Stimulated activated CD4-positive, alpha-beta T cell treated with anti-CD3 and anti-CD28 coated beads, Interleukin-12 subunit alpha, Interleukin-12 subunit beta, amount 100 ng/mL, for 48 hours (primary cell): ENCODE measurements at places on chromosomes 5 and 9.
A peak's percentile ranks its signal among the peaks of the same experiment; 100 is the strongest.

- no peak for DNase-seq
Measured at GRCh38 chr5:16740066-16740810, 123.4 kb upstream of the RETREG1 start.

DNA sequence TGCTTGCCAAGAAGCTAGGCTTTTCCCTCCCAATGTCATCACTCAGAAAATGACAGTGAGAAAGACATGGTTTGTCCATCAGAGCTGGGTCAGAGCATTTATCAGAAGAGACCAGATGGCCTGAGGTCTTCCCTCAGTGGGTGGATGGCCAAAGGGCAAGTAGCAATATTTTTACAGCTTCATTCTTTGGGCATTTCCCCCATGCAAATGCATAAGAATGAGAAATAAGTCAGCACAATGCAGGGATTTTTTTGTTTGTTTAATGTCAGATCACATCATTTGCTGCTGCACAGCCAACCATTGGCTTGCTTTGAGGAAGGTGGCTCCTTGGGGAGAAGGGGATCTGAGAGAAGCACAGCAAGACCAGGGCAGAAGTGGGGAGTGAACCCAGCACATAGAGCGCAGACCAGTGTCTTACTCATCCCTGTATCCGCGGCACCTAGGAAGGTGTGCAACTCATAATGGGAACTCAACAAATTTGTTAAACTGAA lies 209.6 kb downstream of the SEMA6A start:
- no peak for DNase-seq

DNA sequence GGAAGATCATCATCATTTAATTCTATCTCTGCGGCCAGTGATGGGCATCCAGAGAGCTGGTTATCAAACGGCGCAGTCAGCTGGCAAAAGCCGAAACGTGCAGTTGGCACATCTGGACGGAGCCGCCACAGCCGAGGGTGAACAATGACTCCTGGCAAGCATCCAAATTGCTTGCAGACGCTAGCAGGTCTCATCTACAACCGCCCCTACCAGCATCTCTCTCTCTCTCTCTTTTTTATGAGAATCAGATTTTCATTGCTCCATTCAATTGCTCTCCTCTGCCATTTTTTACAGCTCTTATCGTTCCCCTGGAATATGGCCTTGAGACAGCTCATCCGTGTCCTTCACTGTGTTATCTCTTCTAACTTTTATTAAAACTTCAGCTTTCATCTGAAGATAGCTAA lies 165.2 kb downstream of the MAPKAP1 start:
- DNase-seq, result no peak

DNA sequence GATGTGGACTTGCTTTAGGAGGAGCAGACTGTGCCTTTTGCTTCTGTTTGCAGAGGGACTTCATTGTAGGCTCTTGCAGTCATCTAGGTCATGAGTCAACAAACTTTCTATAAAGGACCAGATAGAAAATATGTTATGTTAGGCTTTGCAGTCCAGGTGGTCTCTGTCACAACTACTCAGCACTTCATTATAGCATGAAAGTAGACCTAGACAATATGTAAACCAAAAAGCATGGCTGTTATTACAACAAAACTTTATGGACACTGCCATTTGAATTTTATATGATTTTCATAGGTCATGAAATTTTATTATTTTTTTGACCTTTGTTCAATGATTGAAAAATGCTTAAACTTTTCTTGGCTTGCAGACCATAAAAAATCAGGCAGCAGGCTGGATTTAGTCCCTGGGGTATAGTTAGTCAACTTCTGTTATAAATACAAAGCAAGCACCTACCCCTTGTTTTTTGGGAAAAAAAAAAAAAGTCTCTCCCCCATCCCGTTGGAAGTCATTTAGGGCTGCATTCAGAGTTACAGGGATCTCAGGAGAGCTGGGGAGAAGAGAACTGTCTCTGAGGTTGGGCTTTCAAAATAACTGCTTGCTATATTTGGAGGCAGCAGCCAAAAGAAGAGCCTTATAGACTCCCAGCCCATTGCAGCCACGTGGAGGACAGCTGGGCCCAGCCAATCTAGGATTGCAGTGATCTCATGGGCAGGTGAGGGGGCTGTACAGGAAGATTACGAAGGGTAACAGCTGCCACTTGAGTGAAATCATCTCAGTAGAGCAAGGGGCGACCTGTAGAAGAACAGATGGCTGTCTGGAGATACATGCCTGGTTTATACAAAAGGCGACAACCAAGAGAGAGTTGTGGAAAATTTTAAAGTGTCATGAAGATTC lies 136.6 kb upstream of the TNC start:
- DNase-seq, result no peak

- DNase-seq, result no peak
Measured at GRCh38 chr9:70500793-70501192, 86.3 kb upstream of the KLF9 start.

GRCh38 chr9:79660615-79661014 lies 88.8 kb downstream of the TLE4 start:
- DNase-seq, result no peak

- DNase-seq, result no peak
Measured at GRCh38 chr5:109318455-109319108, 91.2 kb downstream of the PJA2 start.

DNA sequence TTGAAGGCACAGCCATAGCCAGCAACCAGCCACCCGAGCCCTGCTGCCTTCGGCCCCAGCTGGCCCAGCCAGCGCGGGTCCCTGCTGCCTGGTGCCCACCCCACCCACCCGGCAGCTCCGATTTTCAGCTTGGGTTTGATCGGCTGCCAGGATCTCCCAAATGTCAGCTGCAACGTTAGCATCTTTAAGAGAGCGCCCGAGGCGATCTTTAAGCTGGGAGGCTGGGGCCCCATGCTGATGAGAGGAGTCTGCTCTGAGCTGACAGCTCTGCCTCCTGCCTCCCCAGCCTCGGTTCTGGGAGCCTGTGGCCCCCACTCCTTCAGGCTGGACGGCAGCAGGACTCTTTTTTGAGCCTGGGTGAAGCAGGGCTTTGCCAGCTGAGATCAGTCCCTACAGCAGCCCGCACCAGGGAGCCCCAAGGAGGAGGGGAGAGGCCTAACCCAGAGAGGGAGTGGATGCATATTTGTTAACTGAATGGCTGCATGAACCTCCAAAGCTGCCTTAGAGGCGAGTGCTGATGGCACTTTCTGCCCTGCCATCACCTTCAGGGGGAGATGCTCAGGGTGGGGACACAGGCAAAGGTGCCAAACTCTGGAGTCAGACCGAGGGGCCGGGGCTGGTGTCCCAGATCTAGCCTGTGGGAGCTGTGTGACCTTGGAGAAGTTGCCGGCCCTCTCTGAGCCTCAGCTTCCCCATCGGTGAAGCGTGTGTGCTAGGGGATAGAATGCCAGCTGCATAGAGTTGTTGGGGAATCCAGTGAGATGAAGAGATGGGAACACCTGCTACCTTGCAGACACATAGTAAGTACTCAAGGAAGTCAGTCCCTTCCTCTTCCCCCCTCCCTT lies 165.5 kb downstream of the C9orf50 start:
- no peak for DNase-seq

DNA sequence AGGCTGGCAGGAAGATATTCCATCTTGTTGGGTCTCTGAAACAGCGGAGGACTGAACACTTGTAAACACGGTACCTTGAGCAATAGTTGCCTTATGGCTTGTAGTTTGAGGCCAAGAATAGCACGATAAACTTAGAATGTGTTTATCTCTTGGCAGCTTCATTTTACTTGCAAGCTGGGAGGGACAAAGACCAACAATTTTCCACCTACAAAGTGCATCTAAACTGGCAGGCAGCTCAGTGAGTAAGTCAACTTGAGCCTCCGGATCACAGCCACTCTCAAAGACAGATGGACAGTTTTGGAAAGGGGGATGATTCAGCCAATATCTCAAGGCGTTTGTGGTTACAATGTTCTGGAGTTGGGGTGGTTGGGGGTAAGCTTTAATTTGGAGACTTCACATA lies 652.6 kb downstream of the CETN3 start:
- DNase-seq, result no peak

DNA sequence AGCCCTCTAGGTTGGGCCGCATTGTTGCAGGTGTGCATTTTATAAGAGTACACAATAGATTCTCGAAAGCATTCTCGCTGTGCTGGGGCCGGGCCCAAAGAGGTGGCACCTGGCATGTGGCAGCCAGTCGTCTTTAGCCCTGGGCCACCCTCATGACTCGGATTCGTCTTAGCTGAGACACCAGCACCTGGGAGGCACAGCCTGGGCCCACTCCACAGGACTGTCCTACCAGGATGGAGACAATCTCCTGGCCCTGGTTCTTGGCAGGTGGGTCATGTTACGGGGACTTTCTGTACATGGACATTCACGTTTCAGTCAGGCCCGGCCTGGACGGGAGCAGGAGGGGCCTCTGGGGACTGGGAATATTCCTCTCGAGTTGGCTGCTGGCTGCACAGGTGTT lies 212.5 kb downstream of the FANCC start:
- no peak for DNase-seq

GRCh38 chr9:10204276-10204675 lies 408.5 kb downstream of the PTPRD start:
- no peak for DNase-seq

DNA sequence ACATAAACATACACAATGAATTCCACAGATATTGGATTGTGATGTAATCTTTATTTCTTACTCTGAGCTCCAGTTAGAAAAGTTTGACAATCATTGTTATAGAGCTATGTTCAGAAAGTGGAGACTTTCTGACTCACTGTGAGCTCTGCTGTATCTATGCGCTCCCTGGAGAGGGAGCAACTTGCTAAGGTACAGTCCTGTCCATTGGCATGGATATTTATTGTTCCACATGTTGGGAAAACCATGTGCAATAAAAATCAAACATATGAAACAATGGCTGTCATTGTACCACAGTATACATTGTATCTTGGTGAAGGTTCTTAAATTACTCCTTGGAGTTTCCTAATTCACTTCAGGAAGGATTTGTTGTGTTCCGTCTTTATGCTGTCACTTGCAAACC lies 26.8 kb downstream of the NMRK1 start:
- no peak for DNase-seq

- peak; percentile 51 for DNase-seq
Measured at GRCh38 chr9:135501261-135502167, 1.0 kb downstream of the MRPS2 start.

- no peak for DNase-seq
Measured at GRCh38 chr9:136826188-136826541, 16.1 kb upstream of the AJM1 start.

DNA sequence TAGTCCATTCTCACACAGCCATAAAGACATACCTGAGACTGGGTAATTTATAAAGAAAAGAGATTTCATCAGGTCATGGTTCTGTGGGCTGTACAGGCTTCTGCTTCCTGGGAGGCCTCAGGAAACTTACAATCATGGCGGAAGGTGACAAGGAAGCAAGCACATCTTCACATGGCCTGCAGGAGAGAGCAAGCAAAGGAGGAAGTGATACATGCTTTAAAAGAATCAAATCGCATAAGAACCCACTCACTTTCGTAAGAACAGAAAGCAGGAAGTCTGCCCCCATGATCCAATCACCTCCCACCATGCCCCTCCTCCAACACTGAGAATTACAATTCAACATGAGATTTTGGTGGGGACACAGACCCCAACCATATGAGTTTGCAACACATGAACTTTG lies 5.1 kb upstream of the FBXO38 start:
- DNase-seq, result no peak

DNA sequence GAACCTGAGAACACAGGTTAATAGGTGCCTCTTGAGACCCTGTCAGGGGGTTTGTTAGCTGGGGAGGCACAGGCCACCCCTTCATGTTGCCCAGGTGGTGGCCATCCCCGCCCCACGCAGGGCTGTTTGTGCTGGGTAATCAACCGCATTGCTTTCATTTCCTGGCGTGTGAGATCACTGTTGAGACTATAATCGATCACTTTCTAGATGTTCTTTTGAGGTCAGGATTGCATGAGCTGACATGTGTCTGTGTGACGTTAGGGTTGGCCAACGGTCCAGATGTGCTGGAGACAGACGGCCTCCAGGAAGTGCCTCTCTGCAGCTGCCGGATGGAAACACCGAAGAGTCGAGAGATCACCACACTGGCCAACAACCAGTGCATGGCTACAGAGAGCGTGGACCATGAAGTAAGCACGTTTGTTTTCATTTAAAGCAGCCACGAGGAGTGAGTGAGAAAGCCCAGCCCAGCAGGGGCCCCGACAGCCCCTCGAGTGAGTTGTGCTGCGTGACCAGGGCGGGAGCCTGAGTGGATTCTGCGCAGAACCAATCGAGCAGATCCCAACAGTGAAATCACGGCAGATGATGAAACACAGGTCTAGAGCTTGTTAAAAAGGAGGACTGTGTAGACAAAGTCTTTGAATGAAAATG lies 115.0 kb upstream of the CACNA1B start:
- DNase-seq, result no peak

GRCh38 chr9:117704597-117704996 lies 394 bp downstream of the TLR4 start:
- DNase-seq, result no peak

DNA sequence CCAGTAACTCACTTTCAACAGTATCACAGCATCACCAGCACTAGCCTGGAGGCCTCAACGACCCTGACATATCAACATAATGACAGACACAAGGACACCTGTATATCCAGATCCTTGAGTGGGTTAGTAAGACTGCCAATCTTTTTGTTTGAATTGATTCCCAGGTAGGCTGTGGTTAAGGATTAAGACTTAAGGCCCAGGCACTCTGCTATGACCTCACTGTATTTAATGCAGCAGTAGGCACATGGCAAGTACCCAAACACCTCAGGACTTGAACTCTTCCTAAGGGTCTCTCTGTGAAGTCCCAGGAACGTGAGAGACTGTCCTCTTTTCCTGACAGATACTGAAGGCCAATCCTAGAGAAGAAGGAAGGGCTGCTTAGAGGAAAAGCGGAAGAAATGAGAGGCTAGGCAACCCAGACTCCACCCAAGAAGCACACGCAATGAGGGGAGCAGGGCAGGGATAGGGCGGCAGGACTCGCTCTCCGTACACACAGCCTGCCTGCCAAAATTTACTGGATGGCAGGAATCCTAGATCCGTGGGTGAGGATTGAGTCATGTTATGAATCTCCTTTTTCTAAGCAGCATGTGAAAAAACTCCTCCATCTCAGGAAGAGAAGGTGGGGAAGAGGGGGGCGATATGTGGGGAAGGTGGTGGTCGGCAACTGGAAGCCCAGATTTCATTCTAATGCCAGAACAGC lies 93.4 kb downstream of the SIL1 start:
- DNase-seq, result no peak

GRCh38 chr5:10921160-10921559 lies 160.1 kb upstream of the DAP start:
- no peak for DNase-seq

DNA sequence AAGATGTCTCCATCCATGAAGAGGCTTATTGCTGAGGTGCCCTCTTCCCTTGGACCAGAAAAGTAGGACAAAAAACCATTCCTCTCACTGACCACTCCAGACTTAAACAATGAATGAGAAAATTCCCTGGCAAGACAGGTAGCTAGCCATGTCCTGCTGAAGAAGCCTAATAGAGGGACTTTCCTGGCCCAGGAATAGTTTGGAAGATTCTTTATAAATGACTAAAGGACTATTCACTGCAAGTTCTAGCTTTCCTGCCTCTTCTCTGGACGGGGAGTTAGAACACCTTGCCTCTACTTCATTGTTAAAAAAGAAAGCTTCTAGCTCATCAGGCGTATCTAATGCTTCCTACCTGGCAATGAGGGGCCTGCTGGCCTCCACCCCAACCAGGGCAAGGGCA lies 153.6 kb downstream of the NR3C1 start:
- DNase-seq, result no peak
